Thoracic aorta (tissue), 2 donors: ENCODE measurements at places on chromosomes 2 and 18.

GRCh38 chr2:151334082-151334815, 23.1 kb upstream of the TNFAIP6 start:
- peaks cover 3% of the 10 kb centered on the region for H3K4me1 ChIP-seq
- no peaks in the 10 kb centered on the region for H3K36me3 ChIP-seq
- no peaks in the 10 kb centered on the region for H3K27me3 ChIP-seq

GRCh38 chr2:40244675-40245074, 207.2 kb downstream of the SLC8A1 start:
- H3K27me3 ChIP-seq: no peaks in the 10 kb centered on the region
- no peak overlapping the region for H3K4me3 ChIP-seq
- H3K4me1 ChIP-seq: peaks cover 17% of the 10 kb centered on the region
- H3K36me3 ChIP-seq: no peaks in the 10 kb centered on the region

DNA sequence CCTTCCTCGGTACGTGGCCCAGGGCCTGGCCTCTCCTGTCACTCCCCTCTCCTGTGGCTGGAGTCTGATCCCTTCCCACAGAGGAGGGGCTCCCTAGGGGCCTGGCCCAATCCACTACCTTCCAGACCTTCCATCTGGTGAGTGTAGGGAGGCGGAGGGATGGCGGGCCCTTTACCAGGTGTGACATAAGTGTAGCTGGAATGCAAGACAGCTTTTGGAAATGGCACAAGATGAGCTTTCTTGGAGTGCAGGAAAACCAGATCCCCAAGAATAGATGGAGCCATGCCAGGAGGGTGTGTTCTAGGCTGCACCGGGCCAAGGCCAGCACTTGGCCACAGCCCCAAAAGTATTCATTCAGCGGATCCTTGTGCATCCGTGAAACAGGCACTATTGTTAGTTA, 30.1 kb downstream of the IGFBP5 start:
- no peak overlapping the region for H3K4me3 ChIP-seq
- no peaks in the 10 kb centered on the region for H3K27me3 ChIP-seq
- H3K4me1 ChIP-seq: peaks cover 21% of the 10 kb centered on the region

GRCh38 chr2:232038881-232039485, 77.5 kb downstream of the DIS3L2 start:
- H3K36me3 ChIP-seq: no peaks in the 10 kb centered on the region
- H3K27ac ChIP-seq: no peak overlapping the region
- no peaks in the 10 kb centered on the region for H3K27me3 ChIP-seq
- H3K4me3 ChIP-seq: no peak overlapping the region
- DNase-seq: no peak

DNA sequence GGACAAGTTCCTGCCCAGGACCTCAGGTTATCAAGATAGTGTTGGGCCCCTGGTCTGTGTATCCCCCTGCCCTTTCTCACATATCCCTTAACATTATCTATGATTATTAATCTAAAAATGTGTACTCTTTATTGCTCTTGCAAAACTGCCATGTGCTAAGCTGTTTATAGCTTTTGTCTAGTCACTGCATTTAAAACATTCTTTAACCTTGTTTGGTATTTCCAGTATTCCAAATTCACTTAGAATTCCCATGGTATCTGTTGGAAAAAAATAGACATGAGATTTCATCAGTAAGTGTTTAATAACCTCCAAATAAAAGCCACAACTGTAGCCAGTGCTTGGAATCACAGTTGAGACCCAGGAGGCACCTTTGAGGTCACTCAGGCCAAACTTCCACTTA, 16.2 kb upstream of the GLS start:
- peak overlapping the region; percentile 61 for H3K27ac ChIP-seq
- H3K4me3 ChIP-seq: no peak overlapping the region
- H3K36me3 ChIP-seq: no peaks in the 10 kb centered on the region
- H3K4me1 ChIP-seq: peaks cover 94% of the 10 kb centered on the region

DNA sequence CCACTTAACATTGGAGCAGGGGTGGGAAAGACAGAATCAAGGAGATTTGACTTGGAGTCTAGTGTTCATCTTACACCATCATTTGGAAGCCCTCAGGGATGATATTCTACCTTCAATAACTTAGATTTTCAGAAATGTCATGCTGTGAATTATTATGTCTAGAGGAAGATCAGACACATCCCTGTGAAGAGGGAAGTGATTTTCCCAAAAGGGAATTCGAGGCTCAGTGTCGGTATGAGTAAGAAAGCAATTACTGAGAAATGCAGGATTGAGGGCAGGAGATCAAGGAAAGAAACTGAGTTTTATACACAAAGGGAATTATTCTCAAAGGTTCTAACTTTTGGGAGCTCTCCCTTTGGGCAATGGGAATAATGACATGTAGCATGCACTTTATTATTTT, 25.6 kb upstream of the ATIC start:
- no peak for DNase-seq
- H3K27me3 ChIP-seq: no peaks in the 10 kb centered on the region
- no peak overlapping the region for H3K4me3 ChIP-seq
- no peaks in the 10 kb centered on the region for H3K4me1 ChIP-seq
- H3K36me3 ChIP-seq: no peaks in the 10 kb centered on the region

DNA sequence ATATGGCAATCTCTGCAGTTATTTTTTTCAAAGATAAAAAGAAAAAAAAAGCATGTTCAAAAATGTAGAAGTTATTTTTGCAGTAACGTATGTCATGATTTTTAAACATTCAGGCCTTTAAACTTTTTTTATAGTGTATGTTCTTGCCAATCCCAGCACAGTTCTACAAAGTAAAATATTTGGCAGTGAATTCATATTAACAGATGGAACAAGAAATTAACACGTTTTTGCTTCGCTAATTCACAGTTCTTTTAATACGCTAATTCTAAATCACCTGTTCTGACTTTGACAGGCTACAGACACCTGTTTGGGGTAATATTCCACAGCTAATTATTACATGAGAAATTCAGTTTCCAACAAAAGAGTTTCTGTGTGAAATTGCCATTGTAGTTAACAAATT, 183.2 kb downstream of the ARHGAP15 start:
- no peak overlapping the region for H3K27ac ChIP-seq
- H3K4me3 ChIP-seq: no peak overlapping the region
- H3K36me3 ChIP-seq: no peaks in the 10 kb centered on the region
- no peaks in the 10 kb centered on the region for H3K27me3 ChIP-seq
- H3K4me1 ChIP-seq: no peaks in the 10 kb centered on the region
- DNase-seq: no peak

GRCh38 chr2:105809097-105809473, 64.4 kb downstream of the NCK2 start:
- no peaks in the 10 kb centered on the region for H3K36me3 ChIP-seq
- no peak overlapping the region for H3K27ac ChIP-seq
- DNase-seq: no peak
- peaks cover 41% of the 10 kb centered on the region for H3K4me1 ChIP-seq
- H3K27me3 ChIP-seq: no peaks in the 10 kb centered on the region
- no peak overlapping the region for H3K4me3 ChIP-seq

DNA sequence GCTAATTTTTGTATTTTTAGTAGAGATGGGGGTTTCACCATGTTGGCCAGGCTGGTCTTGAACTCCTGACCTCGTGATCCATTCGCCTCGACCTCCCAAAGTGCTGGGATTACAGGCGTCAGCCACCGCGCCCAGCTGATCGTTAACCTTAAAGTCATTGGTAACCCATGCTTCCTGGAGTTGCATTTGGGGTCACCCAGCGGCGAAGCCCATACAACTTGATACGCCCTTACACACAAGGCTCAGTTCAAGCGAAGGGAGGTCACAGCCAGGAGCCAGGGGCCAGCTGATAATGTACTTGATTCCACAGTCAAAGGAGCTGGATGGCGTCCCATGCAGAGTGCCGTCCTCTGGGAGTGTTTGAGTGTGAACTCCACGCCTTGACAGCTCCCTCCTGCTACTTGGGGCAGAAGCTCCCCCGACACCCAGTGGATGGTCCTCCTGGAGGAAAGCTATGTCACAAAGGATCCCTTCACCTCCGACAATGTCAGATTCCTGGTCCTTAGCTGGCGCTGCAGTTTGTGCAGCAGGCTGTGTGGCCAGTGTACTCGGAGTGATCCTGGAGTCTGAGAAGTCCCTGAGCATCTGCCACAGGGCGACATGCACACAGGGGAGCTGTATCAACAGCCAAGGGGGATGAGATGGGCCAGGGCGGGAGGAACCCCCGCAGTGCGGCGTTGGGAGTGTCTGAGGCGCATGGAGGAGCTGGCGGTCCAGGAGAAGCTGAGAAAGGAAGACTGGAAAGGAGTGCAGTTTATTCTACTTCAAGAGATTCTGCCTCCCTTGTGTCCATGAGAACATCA, 7.9 kb downstream of the CLHC1 start:
- peak overlapping the region; percentile 92 for H3K27ac ChIP-seq
- no peak for DNase-seq
- peak overlapping the region; percentile 97 for H3K4me3 ChIP-seq
- H3K36me3 ChIP-seq: no peaks in the 10 kb centered on the region
- H3K27me3 ChIP-seq: no peaks in the 10 kb centered on the region
- no peaks in the 10 kb centered on the region for H3K4me1 ChIP-seq

DNA sequence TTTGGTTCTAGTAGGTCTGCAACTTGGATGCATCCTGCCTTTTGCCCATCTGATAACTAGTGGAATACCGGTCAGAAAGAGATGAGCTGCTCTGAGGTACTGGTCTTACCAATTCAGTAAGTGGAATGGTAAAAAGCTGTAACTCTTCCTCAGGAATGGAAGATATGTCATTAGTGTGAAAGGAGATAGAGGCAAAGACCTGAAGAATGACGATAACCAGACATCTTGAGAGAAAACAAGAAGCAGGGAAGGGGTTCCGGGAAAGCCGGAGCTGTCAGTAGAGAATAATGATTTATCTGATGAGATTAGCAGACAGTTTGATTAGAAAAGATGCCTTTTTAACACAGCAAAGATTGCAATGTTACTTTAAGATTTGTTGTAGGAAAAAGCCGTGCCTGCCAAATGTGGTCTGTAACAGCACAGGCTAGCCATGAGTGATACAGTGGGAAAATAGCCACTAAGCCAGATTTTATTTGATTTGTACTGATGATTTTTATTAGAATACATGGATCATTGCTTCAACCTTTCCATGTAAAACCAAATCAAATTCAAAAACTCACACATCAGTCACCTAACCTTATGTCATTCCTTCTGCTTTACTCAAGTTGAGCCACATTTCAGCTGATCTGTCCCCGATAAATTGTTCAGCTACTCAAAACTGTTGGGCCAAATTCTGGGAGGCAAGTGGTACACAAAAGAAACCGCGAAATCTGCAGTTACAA, 110.0 kb downstream of the TCF4 start:
- peaks cover 22% of the 10 kb centered on the region for H3K4me1 ChIP-seq
- H3K4me3 ChIP-seq: peak overlapping the region; percentile 73
- no peaks in the 10 kb centered on the region for H3K36me3 ChIP-seq
- peak overlapping the region; percentile 77 for H3K27ac ChIP-seq
- no peak for DNase-seq

DNA sequence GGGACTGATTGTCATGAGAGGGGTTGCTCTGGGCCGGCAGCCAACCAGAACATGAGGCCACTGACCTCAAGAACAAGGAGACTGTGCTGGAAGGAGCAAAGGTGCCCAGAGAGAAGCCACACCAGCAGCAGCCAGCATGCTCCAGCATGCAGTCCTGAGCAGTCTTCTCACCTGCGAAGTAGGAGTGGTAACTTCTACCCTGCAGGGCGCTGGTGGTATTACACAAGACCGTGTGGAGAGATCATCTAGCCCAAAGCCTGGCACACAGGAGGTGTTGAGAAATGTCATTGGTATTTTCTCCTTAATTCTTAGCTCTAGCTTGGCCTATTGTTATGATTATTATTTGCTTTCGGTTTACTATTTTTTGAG, 132.7 kb downstream of the TSN start:
- no peaks in the 10 kb centered on the region for H3K4me1 ChIP-seq
- no peak overlapping the region for H3K4me3 ChIP-seq
- no peak overlapping the region for H3K27ac ChIP-seq
- no peaks in the 10 kb centered on the region for H3K27me3 ChIP-seq

DNA sequence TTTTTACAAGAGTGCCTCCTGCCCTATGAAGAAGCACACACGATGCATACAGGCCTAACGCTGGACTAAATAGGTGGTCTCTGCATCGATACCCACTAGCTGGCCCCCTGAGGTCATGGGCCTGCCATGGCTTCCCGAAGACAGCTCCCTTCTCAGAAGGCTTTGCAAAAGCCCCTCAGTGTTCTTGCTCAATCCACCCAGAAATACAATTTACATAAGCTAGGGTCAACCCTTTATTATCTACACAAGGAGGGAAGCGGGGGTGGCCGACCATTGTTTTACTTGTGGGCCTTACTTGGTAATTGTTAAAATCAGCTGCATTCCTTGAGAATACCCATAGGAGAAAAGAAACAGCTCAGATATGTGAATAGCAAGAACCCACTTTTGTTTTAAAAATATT, 28.5 kb downstream of the UXS1 start:
- H3K4me1 ChIP-seq: no peaks in the 10 kb centered on the region
- DNase-seq: no peak
- H3K27ac ChIP-seq: no peak overlapping the region
- no peaks in the 10 kb centered on the region for H3K36me3 ChIP-seq
- H3K27me3 ChIP-seq: no peaks in the 10 kb centered on the region

DNA sequence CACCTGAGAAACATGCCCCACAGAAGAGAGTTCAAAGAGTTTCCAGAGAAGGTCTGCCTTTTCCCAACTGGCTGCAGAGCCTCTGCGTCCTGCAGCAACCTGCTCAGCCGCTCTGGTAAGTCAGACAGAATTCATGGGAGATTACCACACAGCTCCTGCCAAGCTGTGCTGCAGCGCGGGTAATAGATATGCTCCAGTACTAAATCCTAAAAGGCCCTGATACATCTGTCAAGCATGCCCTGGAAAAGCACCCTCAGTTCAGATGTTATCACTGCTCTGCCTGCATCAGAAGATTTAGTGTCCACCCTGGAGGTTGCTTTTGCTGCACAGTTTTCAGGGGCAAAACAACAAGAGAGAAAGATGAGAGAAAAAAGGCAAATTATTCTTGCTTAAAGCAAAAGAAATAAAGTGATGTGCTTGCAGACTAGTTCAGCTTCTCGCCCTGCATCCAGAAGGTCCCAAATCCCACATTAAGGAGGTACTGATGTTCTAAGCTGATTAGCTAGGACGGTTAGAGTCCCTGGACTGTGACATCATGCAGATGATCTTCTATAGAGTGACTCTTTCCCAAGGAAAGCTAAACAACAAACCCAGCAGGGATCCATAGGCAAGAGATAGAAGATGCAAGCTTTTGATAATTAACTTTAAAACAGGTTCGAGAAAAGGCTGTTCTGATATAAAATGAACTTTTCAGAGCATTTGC, 488.6 kb downstream of the BCL11A start:
- DNase-seq: no peak
- H3K36me3 ChIP-seq: no peaks in the 10 kb centered on the region
- no peaks in the 10 kb centered on the region for H3K27me3 ChIP-seq
- H3K27ac ChIP-seq: no peak overlapping the region
- no peak overlapping the region for H3K4me3 ChIP-seq

DNA sequence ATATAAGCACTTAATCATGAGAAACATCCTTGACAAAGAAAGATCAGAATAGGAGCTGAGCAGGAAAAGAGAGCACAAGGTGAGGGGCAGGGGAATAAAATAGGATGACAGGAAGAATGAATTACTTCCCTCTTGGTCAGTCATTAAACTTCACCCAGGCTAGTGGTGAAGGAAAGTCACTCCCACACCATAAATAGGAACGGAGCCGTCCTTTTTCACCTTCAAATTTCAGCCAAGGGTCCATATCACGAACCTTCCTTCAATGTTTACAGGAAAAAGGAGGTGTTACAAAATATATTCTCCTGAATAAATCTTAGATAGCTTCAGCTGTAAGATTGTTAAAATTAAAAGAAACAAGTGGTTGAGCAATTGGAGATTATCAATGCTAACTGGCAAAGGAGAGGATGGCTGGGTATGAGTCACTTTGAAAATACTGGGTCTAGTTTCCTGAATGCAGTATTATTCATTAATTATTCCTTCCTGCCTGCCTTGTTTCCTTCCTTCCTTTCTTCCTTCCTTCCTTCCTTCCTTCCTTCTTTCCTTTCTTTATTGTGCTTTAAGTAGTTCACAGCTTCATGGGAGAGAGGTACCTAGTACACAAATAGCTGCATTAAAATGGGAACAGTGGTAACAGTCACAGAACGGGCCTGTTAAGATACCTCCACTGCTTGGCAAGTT, 292.3 kb upstream of the ID2 start:
- no peaks in the 10 kb centered on the region for H3K4me1 ChIP-seq
- H3K36me3 ChIP-seq: no peaks in the 10 kb centered on the region
- H3K4me3 ChIP-seq: no peak overlapping the region
- DNase-seq: no peak
